ENCODE measurements at places on chromosomes 2 and 18.

DNA sequence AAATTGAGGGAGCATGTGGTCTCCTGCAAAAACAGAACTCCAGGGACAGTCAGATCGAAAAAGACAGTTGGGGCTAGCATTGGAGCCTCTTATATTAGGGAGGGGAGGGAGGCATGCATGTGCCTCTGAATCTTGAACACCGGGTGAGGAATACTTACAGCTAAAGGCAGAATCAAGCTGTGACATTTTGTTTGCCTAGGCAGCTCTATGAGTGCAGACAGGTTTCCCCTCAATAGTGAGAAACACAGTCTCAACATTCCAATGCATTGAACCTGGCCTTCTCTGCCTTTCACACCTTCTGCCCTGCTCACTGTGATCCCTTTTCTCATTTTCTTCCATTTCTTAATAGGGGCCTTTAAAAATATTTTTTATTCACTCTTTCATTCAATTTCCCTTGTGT lies 140.4 kb downstream of the THSD7B start:
- no peak for DNase-seq

DNA sequence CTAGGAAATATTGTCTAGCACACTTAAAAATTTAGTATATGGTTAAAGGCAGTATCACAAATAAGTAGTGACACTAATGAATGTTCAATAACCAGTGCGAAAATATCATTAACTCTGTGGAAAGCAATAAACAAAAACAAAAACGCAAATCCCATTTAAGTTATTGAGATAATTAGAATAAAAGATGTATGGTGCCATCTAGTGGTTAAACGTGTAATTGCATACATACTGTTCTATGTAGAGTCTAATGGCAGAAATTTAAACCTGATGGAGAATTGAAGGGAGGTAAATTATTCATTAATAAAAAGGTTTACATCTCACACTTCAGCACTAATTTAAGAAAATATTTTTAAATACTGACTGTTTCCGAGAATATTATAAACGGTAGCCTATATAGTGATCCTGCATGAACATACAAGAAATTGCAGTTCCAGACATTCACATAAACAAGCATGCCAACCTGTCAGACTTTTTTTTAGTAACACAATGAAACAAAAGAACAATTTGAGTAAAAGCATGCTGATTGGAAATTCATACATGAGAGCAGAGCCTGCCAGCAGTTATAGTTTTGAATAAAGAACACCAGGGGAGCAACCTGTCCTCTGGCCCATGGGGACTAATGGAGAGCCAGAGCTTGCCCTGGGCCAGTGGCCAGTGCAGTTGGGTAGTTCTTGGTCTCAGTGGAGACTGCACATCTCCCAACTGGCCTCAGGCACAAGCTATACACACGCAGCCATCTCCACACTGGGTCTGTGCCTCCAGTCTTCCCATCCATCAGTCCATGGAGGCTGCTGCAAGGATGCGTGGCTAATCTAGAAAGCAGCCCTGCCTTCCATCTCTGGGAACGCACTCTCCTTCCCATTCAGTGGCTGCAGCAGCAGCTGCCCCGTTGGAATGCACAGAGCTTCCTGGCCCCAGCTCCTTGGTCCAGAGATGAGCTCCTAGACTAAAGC lies 28.0 kb downstream of the GCG start:
- DNase-seq: no peak

DNA sequence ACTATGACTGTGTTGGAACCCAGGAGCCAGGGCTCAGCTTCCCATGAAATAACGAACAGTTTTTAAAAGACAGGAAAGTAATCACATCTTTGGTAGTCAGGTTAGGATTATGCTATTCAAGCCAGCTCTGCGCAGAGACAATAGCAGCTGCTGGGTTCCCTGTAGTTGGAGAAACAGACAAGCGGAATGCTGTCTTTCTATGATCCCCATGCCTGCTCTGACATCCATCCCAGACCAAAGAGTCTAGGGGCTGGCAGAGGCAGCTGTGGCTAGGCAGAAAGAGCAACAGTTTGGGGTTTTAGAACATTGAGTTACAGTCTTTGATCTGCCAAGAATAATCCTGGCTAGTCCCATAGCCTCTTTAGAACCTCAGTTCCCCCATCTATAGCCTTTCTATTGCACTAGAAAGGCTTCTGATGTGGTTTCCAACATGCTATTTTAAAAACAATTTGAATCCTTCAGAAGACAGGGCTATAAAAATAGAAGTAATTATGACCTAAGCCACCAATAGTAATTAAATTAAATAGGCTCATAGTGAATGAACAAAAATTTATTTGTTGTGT lies 146.8 kb downstream of the MTX2 start:
- DNase-seq: no peak

- no peak for DNase-seq
Measured at GRCh38 chr2:240992572-240993291, 5.7 kb upstream of the SNED1 start.

DNA sequence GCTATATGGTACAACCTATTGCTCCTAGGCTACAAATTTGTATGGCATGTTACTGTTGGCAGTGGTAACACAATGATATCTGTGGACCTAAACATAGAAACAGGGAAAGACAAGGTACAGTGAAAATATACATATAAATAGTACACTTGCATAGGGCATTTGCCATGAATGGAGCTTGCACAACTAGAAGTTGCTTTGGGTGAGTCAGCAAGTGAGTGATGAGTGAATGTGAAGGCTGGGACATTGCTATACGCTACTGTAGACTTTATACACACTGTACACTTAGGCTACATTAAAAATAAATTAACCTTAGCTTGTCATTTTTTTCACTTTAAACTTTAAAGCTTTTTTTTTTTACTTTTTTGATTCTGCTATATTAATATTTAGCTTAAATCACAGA lies 500.0 kb upstream of the SETBP1 start:
- DNase-seq: no peak

DNA sequence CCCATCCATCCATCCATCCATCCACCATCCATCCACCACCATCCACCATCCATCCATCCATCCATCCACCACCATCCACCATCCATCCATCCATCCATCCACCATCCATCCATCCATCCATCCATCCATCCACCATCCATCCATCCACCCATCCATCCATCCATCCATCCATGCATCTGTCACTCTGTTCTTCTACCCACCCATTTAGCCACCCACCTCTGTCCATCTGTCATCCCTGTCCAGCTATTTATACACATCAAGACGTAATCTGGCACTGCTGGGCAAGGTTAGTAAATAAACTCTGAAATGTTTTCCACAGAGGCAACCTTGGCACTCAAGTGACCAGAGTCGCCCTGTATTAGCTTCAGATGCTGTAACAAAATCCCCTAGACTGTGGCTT lies 120.9 kb downstream of the RTP5 start:
- DNase-seq: no peak

DNA sequence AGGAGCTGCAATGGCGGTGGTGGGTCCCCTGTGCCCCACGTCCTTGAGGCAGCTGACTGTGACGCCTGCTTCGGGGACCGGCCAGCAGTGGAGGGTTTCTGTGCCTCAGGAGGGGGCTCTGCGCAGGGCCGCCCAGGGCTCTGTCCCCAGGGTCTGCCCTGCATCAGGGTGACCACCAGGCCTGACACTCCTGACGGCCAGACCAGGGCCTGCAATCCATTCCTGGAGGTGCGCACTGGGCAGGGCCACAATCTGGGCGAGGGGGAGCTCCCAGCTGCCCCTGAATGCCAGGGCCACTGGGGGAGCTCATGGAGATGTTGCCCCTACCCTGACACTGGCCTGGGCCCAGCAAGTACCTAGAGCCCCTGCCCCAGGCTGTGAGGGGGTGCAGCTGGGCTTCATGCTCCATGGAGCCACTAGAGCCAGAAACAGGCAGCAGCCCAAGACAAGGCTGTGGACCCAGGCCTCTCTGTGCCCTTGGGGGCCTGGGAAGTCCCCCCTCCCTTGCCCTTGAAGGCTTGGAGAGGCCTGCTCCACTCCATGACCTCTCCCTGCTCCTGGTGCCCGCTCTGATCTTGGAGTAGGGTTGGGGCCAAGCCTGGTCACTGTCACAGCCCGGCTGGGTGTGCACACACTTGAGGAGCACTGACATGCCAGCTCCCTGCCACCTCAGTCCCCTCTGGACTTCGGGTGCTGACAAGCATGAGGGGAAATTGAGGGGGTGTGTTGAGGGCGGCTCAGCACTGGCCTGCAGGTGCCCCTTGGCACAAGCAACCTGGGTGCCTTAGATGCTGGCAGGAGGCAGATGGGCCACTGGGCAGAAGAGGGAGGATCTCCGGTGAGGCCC lies 55.9 kb downstream of the LDAH start:
- no peak for DNase-seq
